CD4-positive, CD25-positive, alpha-beta regulatory T cell (primary cell): ENCODE measurements at places on chromosomes 2 and 18. TPM values are rescaled to one million over a fixed set of nuclear protein-coding genes. Genes with fewer than 3 reads are reported as not detected.

KCNJ13 gene
- not detected for total RNA-seq

STAMBP gene
- 32.9 TPM for total RNA-seq

ARHGAP28 gene
- total RNA-seq, result not detected

CD8B2 gene
- not detected for total RNA-seq

RNF125 gene
- total RNA-seq, result 81.7 TPM

CERKL gene
- not detected for total RNA-seq

ZNF512 gene
- 29.3 TPM for total RNA-seq

PLEK gene
- total RNA-seq, result 10.1 TPM
